ENCODE measurements at places on chromosomes 7 and 10.

DNA sequence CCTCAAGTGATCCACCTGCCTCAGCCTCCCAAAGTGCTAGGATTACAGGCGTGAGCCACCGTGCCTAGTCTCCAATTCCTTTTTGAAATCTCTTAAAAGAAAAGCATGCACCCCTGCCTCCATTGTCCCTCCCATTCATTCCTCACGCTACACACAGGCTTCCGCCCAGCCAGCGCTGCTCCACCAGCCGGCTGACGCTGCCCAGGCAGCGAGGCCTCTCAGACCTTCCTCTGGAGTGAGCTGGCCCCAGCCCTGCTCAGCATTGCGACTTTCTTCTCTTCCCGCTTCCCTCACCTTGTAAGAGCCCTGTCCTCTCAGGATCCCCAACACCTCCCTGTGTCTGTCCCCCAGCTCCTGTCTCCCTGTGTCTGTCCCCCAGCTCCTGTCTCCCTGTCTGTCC, 23.6 kb downstream of the RGS10 start:
- DNase-seq = no peak

DNA sequence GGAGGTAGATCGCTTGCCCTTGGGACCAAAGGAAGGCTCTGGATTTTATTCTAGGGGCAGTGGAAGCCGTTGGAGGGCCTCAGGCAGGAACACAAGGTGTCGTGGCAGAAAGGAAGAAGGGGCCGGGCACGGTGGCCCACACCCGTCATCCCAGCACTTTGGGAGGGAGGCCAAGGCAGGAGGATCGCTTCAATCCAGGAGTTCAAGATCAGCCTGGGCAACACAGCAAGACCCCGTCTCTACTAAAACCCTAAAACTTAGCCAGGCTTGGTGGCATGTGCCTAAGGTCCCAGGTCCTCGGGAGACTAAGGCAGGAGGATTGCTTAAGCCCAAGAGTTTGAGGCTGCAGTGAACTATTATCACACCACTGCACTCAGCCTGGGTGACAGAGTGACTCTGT, 5.2 kb upstream of the PDGFA start:
- DNase-seq = no peak

- no peak for DNase-seq
Observed at GRCh38 chr7:30313793-30314192, 29.4 kb downstream of the ZNRF2 start.

DNA sequence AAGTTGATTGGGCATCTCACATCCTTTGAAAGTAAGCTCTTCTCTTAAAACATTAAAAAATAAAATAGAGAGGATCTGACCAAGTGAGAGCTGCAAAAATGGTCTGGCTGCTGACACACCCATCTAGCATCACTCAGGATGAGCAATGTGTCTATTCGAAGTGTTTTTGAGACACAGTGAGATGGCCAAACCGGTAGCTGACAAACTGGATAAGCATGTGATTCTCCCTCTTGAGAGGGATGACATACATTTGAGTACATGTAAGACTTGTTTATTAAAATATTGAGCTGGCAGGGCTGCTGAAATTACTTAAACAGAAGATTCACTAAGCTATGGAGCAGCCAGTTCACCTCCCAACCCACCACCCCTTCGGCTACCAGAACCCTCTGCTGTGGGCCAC, 333.9 kb downstream of the ADRA2A start:
- no peak for DNase-seq

GRCh38 chr7:96052860-96053470, 268.9 kb downstream of the SLC25A13 start:
- no peak for DNase-seq

GRCh38 chr7:11427686-11428273, 404.2 kb downstream of the THSD7A start:
- peak; percentile 37 for DNase-seq

- no peak for DNase-seq
Observed at GRCh38 chr10:5927306-5927705, 37.3 kb downstream of the FBH1 start.

GRCh38 chr7:36391436-36392198, 2.0 kb downstream of the ANLN start:
- no peak for DNase-seq

DNA sequence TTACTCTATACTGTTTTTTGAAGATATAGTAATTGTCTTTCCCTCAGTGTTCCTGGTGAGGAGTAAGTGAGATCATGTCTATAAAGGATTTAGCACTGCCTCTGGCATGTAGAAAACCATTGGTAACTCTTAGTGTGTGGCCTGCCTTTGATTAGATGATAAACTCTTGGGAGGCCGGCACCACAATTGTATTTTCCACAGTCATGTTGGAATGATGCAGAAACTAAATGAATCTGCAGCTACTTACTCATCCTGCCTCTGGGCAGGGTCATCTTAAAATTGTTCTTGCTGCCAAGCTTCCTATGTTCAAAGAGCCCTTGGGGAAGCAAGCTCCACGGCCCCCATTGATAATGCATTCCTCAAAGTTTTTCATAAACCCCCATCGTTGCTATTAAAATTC, 204.6 kb downstream of the ANKRD7 start:
- DNase-seq = no peak

DNA sequence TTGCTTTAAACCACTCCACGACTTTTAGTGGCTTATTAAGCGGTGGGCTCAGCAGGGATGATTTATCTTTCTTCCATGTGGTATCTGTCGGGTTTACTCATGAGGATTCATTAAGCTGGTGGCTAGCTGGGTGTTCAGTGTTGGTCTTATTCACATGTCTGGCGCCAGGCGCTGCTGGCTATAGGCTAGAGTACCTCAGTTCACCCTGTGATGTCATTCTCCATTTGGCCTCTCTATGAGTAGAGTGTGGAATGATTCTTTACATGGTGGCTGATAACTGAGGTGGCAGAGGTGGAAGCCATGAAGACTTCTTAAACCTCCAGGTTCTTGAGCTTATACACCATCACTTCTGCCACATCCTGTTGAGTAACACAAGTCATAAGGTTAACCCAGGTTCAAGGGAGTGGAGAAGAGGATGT, 115.4 kb downstream of the MLLT10 start:
- DNase-seq = no peak

- no peak for DNase-seq
Observed at GRCh38 chr10:32744321-32744720, 213.7 kb downstream of the ITGB1 start.

DNA sequence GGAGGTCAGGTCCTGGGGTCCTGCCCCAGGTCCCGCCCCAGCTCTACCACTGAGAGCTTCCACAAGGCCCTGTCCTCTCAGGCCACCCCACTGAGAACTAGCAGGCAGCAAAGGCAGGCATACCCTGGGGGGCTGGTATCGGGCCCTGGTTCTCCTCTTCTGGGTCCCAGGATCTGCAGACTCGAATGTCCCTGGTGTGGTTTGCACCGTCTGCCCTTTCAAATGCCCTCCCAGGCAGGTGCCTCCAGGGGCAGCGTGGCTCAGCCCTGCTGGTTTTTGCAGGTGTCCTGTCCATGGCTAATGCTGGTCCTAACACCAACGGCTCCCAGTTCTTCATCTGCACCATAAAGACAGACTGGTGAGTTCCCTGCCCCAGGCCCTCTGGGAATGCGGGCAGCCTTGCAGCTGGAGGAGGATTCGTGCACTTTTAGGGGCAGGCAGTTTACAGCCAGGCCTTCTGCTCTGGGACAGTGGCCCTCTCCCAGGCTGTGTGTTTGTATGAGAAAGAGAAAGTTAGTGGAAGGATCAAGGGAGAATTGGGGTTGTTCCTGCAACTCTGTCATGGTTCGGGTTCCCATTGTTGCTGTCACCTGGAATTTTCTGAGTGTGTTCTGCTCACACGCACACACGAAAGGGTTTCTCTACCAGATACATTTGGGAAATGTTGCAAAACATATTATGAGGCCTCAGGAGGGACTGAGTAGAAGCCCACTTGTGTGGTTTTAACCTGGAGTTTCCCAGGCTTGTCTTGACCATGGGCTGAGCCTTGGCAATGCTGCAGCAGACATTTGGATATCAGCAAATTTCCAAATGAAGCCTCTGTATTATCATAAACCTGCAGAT, 5.0 kb downstream of the PPIF start:
- no peak for DNase-seq

- DNase-seq = no peak
Observed at GRCh38 chr10:31648966-31649365, 279.7 kb downstream of the ARHGAP12 start.

- DNase-seq = no peak
Observed at GRCh38 chr7:79282882-79283602, 170.4 kb downstream of the MAGI2 start.

GRCh38 chr10:118901380-118901779, 128.1 kb upstream of the NANOS1 start:
- DNase-seq = no peak

GRCh38 chr7:11754933-11755332, 77.1 kb downstream of the THSD7A start:
- no peak for DNase-seq

GRCh38 chr7:127177156-127177555, 75.6 kb downstream of the GRM8 start:
- no peak for DNase-seq

- DNase-seq = no peak
Observed at GRCh38 chr7:24830440-24831050, 73.3 kb upstream of the GSDME start.

DNA sequence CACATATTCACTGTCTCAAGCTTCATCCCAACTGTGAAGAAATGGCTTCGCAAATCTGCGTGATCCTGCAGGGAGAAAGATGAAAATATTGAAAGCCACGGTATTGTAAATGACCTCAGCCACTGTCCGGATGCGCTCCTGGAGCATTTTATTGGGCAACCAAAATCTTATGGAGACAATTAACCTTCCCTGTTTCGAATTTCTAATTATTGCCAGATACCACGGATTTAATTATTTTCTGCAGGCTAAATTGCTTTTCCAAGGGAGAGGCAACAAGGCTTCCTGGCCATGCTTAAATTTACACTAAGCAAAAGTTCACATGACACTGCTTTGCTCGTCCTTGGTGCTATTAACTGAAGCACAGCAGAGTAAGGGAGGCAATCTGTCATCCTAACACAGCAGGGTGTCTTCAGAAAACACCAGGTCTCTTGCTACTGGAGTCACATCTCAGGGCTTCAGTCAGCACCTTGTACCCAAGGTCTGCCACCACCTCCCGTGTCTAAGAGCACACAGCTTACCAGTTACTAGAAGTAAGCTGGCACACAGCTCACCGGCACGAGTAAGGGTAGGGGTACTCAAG, 162.2 kb downstream of the SFMBT2 start:
- DNase-seq = no peak

DNA sequence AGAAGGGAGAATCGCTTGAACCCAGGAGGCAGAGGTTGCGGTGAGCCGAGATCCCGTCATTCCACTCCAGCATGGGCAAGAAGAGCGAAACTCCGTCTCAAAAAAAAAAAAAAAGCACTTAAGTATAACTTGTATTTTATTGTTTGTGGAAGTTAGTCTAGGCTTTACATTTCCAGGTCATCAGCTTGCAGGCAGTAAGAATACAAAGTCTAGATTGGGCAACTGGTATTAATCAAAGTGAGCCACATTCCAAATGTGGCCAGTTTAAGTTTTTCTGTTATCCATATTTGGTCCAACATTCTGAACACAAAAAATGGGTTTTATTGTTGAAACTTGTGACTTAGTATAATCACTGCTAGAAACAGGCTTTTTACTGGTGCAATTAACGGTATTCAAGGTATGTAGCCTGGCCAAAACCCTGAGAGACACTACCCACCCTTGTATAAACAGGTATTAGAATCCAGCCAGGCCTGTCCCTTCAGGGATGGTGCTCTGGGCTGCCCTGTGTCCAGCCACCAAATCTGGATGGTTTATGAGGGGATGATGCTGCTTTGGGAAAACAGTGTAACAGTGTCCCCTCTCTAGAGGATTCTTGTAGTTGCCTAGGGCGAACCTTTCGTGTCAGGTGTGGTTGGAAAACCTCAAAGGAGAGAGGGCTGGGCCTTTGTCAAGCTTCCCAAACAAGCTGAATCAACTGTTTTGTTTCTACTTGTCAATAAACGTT, 122.1 kb upstream of the EFCAB10 start:
- DNase-seq = no peak

GRCh38 chr10:113142601-113143362, 192.7 kb downstream of the TCF7L2 start:
- DNase-seq = peak; percentile 76

DNA sequence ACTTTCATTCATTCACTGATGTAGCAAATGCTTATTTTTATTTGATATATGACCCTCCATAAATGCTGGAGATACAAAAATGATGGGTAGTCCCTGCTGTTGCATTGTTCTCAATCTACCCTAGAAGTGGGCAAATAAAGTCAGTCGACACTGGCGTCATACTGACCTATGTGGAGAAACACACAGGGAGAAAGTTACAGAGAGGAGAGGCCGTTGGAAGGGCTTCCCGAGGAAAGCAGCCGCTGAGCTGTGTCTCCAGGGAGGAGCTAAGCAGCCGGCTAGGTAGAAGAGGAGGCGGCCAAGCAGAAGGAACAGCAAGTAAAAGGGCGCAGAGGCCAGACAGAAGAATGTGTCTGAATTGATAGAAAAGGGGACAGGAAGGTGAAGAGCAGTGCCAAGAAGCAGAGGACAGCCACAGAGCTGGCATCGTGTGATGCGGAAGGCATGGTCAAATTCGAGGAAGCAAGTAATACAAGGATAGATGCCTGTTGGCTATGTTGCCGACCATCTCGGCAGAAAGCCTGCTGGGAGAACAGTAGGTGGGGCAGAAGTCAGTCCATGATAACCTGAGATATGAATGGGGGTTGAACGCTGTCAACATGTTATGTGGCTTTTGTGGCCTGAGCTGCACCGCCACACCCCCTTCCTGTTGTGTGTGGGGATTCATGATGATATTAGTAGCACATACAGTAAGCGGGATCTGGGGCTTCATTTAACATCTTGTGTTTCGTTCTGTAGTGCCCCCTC, 25.9 kb downstream of the ST8SIA6 start:
- DNase-seq = no peak

DNA sequence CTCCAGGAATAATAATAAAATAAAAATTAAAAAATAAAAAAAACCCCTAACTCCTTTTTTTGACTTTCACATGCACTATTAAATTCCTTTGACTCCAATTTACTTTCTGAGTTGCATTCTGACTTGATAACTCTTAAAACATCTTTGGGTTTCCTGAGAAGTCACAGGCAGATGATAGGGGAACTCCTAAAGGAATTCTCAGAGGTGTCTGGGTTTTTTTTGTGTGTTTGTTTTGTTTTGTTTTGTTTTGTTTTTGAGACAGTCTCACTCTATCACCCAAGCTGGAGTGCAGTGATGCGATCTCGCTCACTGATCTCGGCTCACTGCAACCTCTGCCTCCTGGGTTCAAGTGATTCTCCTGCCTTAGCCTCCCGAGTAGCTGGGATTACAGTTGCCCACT, 52.7 kb upstream of the APBB1IP start:
- DNase-seq = no peak
